ENCODE measurements at places on chromosomes 16 and 17.

DNA sequence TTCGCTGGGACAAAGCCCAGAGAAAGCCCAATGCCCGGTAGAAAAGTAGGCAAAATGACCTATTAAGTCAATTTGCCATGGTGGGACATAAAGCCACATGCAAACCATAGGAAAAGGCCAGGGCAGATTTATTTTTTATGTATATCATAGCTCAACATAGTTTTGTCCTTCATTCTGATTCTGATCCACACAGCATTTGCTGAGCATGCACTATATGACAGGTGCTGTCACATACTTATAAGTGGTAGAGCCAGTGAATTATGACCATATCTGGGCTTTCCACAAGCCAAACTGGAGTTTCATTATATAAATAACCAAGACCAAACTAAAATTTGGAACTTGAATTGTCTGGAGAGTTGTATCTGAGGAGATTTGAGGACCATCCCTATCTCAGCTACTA is 74.3 kb downstream of the CA10 start:
- no peak for DNase-seq

- no peak for DNase-seq
Measured at GRCh38 chr16:27561216-27561615, 11.3 kb downstream of the KATNIP start.

DNA sequence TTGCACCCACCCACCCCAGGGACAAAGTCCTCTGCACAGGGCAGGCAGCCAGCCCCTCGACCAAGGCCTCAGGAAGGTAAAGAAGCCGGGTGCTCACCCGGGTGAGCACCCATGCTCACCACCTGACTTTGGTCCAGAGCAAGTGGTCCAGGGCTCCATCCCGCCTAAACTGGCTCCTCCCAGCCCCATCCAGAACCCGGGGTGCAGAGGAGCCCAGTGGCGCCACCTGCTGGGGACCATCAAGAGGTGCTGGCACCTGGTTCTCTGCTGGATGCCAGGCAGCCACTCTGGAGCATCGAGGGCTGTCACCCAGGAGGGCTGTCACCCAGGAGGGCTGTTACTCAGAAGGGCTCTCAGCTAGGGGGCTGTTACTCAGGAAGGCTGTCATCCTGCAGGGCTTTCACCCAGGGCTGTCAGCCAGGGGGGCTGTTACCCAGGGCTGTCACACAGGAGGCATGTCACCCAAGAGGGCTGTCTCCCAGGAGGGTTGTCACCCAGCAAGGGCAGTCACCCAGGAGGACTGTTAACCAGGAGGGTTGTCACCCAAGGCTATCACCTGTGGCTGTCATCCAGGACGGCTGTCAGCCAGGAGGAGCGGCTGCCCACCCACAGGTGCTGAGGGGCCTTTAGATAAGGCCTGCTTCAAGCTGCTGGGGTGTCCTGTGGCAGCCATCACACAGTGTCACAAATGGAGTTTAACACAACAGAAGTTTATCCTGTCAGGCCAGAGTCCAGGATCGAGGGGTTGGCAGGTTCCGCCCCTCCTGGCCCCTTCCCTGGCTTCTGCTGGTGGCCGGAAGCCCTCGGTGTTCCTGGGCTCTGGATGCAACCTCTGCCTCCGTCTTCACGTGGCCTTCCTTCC is 98.5 kb downstream of the TNFRSF13B start:
- DNase-seq = no peak

GRCh38 chr16:25713785-25714570 is 22.2 kb downstream of the HS3ST4 start:
- no peak for DNase-seq

- DNase-seq = no peak
Measured at GRCh38 chr16:46727184-46727583, 21.0 kb downstream of the MYLK3 start.

DNA sequence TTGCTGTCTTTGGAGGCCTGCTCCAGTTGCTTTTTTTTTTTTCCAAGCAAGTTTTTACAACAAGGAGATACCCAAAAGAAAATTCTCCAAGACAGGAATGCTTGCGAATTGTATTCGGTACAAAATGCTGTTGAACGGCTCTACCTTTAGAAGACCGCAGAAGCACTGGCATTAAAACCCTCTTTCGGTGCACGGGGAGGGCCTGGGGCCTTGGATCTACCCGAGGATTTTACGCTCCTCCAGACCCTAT is 1.3 kb upstream of the HELZ start:
- no peak for DNase-seq

- DNase-seq = no peak
Measured at GRCh38 chr16:7867831-7868230, 535.2 kb downstream of the RBFOX1 start.

DNA sequence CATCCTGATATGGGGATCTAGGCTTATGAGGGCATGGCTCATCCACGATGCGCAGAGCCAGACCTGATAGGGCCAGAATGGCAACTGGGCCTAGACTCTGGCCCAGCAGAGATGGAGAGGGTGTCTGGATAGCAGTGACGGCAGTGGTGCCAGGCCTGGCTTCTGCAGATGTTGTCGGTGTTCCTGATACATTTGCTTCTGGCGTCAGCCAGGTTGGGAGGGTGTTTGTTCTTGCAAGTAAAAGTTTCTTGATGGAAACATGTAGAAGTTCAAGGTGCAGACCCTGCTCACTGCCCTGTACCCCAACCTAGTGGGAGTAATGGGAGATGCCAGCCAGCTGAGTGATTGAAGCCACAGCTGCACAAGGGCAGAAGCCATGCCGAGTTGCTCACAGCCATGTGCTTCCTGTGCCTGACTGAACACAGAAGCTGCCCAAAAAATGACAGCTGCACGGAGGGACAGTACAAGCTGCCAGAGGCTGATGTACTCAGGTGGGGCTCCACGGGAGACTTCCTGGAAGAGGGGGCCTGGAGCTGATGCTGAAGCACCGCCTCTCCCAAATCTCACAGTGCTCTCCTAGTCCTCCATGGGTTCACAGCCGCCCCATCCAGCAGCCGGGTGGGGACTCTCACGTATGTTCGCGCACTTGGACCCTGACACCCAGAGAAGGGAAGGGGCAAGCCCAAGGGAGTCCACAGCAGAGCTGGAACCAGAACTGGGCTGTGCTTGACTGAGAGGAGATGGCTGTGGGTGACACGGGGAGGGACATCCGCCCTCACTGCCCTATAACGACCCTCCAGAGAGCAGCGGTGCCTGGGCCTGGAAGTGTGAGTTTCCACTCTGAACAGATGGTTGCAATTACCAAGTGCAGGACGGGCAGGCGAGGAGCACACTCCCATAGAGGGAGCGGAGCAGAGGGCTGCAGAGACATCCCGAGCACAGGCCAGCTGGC is 78.7 kb downstream of the N4BP1 start:
- DNase-seq = no peak
